Stimulated activated CD8-positive, alpha-beta memory T cell treated with anti-CD3 and anti-CD28 coated beads, Interleukin-2, amount 100 ng/mL, for 1 hour (primary cell): ENCODE measurements at places on chromosomes 11 and 22.

DNA sequence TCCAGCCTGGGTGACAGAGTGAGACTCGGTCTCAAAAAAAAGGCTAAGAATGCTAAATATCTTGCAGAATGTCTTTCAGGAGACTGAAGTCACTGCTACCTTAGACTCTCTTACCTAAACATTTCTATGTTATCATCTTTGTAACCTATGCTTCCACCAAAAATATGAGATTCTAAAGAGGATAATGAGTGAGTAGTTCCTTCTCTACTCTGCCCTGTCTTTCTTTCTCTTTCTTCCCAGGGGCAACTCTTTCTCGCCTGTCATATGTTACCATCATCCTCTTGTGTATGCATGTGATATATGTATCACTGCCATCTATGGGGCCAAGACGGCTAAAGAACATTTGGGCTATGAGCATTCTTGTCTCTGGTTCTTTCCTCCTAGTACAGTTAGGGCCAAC, 9.0 kb upstream of the RASSF10 start:
- DNase-seq = no peak

DNA sequence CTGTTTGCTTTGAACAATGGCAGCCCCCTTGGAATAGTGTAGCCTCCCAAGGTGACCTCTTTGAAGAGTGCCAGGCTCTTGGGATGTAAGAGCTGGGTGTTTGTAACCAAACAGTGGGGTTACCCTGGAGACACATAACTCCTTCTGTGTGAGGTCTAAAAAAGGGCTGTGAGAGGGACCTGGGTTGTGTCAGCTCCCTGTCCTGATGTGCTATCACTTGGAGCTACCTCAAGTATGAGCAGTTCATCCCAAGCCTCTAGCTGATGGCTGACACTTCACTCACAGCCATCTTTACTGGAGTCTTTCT, 40.2 kb downstream of the TSPAN18 start:
- no peak for DNase-seq

GRCh38 chr22:44107340-44107739, 73.4 kb upstream of the PARVG start:
- no peak for DNase-seq

GRCh38 chr22:49298834-49299750, 528.6 kb downstream of the BRD1 start:
- no peak for DNase-seq

DNA sequence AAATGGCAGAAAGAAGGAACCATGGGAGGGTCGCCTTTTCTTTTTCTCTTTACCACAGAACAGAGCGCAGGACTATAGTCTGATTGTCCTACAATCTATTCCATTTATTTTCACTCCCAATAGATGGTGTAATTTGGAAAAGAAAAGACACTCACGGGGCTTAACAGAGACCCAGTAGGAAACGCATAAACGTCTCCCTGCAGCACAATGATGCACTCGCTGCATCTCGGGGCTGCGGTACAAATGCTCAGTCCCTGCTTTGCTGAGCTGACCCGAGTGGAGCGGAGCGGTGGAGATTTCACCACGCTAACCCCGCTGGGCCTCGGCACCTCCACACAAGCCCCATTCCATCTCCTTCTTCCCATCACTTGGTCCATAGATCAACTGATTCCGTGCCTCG, 1.5 kb downstream of the FEZ1 start:
- no peak for DNase-seq

DNA sequence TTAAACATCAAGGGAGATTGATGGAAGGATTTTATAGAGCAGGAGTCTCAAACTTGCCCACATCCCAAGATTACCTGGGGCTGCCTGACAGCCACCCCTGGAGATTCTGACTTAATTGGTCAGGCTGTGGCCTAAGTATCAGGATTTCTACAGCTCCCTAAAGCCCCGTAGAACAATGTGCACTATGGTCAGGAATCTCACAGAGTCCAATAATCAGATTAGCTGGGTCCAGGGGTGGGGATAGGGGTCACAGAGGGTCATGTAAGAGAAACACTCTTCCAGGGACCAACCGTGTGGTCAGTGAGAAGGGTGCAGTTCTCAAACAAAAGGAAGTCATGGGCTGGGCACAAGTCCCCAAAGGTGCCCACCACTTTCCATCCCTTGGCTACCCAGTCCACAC, 20.5 kb upstream of the FBLN1 start:
- DNase-seq = no peak

- no peak for DNase-seq
Observed at GRCh38 chr11:78332174-78332866, 85.3 kb downstream of the GAB2 start.
